Upper lobe of right lung (tissue), 1 donor: ENCODE measurements at places on chromosomes 1 and 21. TPM values are rescaled to one million over a fixed set of nuclear protein-coding genes. Genes with fewer than 3 reads are reported as not detected.

GRCh38 chr1:29583727-29584126, 347.4 kb downstream of the PTPRU start:
- H3K36me3 ChIP-seq, result no peaks in the 10 kb centered on the region
- peaks cover 6% of the 10 kb centered on the region for H3K27me3 ChIP-seq
- H3K4me3 ChIP-seq, result no peak overlapping the region
- H3K27ac ChIP-seq, result no peak overlapping the region
- no peak for DNase-seq

DNA sequence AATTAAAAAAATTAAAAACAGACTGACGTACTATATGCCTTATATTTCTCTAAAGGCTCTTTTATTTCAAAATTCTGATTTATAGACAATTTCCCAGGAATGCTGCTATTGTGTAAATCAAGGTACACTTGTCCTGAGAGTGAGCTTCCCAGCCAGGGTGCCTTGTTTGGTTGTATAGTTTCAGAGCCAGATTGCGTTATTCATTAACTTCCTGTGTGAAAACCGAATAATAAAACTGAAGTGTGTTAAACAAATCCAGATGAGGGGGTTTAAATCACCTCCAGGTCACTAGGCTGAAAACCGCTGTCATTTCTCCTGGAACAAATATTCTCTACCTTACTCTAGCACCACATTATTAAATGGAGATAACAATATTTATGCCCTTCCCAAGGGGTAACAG, 68.7 kb downstream of the LMX1A start:
- H3K4me3 ChIP-seq, result no peak overlapping the region
- H3K4me1 ChIP-seq, result no peaks in the 10 kb centered on the region
- H3K36me3 ChIP-seq, result no peaks in the 10 kb centered on the region
- H3K27me3 ChIP-seq, result peaks cover 20% of the 10 kb centered on the region

DNA sequence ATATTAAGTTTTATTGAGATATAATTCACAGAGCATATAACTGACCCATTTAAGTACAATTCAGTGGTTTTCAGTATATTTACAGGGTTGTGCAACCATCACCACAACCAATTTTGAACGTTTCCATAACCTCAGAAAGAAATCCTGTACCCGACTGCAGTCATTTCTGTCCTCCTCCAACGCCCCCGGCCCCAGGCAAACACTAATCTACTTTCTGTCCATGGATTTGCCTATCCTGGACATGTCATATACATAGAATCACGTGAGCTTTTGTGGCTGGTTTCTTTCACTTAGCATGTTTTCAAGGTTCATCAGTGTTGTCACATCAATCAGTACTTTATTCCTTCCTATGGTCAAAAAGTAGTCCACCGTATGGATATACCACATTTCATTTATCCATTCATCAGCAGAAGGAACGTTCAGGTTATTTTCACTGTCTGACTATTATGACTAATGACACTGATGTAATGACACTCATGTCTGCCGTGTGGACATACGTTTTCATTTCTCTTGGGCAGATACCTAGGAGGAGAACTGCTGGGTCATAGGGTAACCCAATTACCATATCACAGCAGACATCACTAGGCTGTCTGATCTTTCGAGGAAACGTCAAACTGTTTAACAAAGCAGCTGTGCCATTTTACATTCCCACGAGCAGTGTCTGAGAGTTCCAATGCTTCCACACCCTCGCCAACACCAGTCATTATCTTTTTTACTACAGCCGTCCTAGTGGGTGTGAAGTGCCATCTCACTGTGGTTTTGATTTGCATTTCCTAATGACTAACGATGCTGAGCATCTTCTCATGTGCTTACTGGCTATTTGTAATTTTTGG, 30.8 kb downstream of the MRPL37 start:
- no peaks in the 10 kb centered on the region for H3K4me1 ChIP-seq
- H3K27me3 ChIP-seq, result no peaks in the 10 kb centered on the region
- no peak overlapping the region for H3K27ac ChIP-seq
- peaks cover 2% of the 10 kb centered on the region for H3K36me3 ChIP-seq
- DNase-seq, result no peak
- no peak overlapping the region for H3K4me3 ChIP-seq

DNA sequence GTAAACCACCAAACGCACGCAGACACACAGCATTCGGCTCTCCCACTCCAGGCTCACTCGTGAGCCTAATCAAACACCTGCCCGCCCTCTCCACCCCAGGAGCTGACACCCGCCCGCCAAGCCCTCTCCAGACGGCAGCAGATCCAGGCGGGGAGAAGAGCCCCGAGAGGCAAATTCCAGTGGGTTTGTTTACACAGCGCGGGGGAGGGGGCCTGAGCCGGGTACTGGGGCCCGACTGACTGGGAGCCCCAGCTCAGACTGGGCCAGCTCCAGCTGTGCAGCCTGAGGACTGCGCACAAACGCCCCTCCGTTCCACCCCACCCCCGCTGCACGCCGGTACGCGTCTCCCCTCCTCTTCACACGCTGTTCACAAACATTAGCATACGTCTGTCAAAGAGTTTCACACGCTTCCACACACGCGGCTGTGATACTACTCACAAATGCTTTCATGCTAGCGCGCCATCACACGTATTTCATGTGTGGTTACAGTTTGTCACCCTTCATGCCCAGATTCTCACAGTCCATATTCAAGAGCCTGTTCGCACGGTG, 1.0 kb upstream of the EFNA1 start:
- H3K4me3 ChIP-seq, result peak overlapping the region; percentile 64
- peak overlapping the region; percentile 87 for H3K27ac ChIP-seq
- peak; percentile 95 for DNase-seq
- peaks cover 3% of the 10 kb centered on the region for H3K36me3 ChIP-seq
- peaks cover 33% of the 10 kb centered on the region for H3K4me1 ChIP-seq

Gene ADCY10
- 0.29 TPM for total RNA-seq

Gene RPTN
- not detected for total RNA-seq

Gene CCNL2
- 165 TPM for total RNA-seq

Gene RAB7B
- 7.0 TPM for total RNA-seq
